ENCODE measurements at places on chromosomes 7 and 10.

- DNase-seq: peak; percentile 74
Measured at GRCh38 chr10:119750391-119751230, 24.8 kb downstream of the INPP5F start.

- peak; percentile 74 for DNase-seq
Measured at GRCh38 chr10:31204090-31204489, 114.9 kb upstream of the ZEB1 start.

GRCh38 chr10:511101-511848 lies 178.2 kb downstream of the DIP2C start:
- peak; percentile 89 for DNase-seq

DNA sequence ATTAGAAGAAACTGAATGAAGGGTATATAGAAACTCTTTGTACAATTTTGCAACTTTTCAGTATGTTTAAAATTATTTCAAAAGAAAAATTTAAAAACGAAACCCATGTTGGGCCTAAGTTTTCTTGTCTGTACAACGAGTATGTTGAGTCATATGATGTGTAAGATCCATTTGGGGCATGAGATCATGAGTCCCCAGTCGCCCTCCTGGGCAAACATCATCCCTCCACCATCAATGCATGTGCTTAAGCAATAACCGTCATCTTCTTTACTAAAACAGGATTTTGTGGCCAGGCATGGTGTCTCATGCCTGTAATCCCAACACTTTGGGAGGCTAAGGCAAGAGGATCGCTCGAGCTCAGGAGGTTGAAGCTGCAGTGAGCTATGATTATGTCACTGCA lies 54.2 kb upstream of the CDCA7L start:
- peak; percentile 14 for DNase-seq

DNA sequence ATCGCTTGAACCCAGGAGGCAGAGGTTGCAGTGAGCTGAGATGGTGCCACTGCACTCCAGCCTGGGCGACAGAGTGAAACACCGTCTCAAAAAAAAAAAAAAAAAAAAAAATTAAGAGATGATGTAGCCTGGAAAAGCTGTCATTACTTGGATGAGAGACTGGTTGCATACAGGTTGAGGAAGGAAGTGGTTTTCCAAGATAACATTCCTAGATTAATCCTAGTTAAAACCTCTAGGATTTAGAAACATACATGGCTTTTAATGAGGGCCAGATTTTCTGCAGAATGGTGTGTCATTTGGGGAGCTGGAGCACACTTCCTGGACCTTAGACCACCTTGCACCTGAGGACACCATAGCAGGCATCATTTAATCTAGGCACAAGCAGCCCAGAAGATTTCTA lies 17.8 kb downstream of the VWA2 start:
- peak; percentile 50 for DNase-seq

DNA sequence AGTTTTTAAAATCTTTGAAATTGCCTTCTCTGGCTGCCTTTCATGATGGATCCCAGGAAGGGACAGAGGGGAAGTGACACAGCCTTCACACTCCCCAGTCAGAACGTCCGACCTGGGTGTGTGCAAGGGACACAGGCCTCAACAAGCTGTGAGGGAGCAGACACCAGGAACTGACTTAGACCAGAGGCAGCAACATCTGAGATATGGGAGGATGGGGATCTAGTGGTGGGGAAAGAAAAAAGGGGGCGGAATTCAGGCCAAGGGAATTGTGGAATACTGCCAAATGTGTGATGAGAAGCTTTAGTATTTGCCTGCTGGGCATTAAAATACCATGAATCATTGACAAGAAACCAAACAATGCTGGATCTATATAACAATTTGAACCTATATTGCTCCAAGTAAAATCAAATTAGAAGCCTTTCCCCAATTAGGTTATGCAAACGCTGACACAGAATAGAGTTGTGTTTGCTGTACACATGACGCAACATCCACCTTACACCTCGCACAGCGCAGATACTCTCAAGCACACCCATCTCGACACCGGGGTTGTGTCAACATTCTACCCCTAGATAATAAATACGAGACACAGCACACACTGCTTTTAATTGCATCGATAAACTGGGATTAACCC lies 17.2 kb upstream of the MNX1 start:
- no peak for DNase-seq

- DNase-seq: no peak
Measured at GRCh38 chr7:77885155-77885554, 86.6 kb downstream of the PHTF2 start.

DNA sequence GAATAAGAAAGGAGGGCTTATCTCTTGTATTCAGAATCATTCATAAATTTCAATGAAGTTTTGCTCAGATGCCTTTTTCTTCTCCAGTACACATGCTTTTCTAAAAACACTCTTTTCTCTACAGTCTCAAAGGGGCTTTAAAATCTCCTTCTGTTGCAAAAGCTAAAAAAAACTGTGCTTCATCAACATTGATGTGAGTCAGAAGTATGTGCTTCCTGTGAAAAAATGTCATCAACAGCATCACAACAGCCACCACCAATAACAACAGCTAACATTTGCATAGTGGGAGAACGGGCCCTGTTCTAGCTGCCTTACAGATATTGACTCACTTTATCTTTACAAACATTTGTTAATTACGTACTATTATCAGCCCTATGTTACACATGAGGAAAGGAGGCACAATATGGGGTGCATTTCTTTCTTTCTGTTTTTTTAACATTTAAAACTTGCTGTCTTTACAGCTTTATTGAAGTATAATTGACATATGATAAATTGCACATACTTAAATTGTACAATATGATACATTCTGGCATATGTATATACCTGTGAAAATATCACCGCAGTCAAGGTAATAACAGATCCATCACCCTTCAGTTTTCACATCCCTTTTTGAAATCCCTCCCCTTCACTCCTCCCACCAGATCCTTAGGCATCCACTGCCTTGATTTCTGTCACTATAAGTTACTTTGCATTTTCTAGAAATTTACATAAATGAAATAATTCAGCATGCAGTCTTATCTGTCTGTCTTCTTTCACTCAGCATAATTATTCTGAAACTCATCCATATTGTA lies 1605.4 kb upstream of the LRRTM3 start:
- peak; percentile 15 for DNase-seq

DNA sequence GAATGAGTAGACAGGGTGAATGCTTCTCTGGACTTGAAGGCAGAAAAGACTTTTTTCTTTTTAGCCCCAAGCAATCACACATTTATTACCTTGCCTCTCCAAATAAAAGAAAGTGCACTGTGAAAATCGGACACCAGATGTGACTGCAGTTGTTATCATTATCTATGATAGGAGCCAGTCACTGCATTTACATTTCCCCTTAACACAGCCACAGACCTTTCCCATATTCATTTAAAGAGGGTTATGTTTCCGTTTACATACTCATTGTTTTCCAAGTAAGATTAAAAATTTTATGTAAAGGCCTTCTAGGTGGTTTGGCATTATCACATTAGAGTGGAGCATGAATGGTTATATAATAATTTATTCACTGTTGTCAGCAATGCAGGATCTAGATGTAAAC lies 586.8 kb downstream of the SORCS1 start:
- no peak for DNase-seq

DNA sequence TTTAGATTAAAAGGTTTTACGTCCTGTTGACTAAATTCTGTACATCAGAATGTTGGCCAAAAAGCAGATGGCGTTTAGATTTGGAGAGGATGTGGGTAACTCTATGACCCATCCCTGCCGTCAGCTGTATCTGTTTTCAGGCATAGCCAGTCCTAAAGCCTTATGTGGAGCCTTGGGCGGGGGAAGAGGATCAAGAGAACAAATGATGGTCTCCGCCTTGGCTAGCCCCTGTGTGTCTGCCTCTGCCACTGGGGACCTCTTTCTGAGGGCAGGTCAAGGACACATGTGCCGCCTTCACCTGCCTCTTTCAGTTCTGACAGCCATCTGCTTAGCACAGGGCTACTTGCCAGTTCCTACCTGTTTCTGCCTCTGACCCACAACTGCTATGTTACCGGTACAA lies 24.1 kb downstream of the PDSS1 start:
- DNase-seq: no peak

- no peak for DNase-seq
Measured at GRCh38 chr7:55381696-55382095, 16.6 kb downstream of the LANCL2 start.

DNA sequence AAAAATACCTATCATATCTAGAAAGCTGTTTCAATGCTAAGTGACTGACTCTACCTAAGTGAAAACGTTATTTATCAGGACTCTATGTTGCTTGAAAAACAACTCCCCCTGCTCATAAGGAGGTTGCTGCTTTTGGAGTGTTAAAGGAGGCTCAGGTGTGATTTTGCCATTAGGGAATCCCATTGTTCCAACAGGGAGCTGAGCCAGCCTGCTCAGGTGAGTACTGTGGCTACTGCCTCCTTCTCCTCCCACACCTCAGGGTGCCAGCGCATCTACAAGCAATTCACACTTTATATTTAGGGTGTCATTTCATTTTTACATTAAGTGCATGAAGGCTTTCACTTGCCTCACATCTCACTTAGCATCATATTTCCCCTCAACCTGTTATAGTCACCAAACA lies 84.7 kb downstream of the SEM1 start:
- no peak for DNase-seq

- peak; percentile 9 for DNase-seq
Measured at GRCh38 chr10:50610368-50610767, 13.4 kb downstream of the SGMS1 start.

DNA sequence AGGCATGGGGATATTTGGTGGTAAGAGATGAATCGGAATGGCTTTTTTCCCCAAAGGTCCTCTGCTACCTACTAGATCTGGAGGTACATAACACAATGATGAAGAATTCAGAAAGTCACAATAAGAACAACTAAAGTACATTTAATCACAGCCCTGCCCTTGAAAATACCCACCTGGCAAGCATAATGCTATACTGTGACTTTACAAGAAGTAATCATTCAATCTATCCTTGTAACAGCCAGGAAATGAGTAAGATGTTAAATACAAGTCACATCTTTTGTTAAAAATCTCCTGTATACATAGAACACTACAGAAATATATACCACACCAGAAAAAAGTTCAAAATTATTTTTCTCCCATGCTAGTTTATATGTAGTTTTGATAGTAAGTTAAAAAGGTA lies 108.3 kb upstream of the ABCB5 start:
- no peak for DNase-seq

- DNase-seq: no peak
Measured at GRCh38 chr7:25569765-25570164, 341.5 kb upstream of the NPVF start.

- DNase-seq: peak; percentile 22
Measured at GRCh38 chr7:120170834-120171233, 102.1 kb upstream of the KCND2 start.

GRCh38 chr10:121519901-121520493 lies 78.2 kb downstream of the FGFR2 start:
- no peak for DNase-seq

GRCh38 chr7:148664324-148664723 lies 34.4 kb upstream of the CUL1 start:
- DNase-seq: peak; percentile 37

- no peak for DNase-seq
Measured at GRCh38 chr10:30528429-30528786, 94.4 kb downstream of the MAP3K8 start.

- no peak for DNase-seq
Measured at GRCh38 chr7:143384661-143385631, 3.8 kb downstream of the ZYX start.

DNA sequence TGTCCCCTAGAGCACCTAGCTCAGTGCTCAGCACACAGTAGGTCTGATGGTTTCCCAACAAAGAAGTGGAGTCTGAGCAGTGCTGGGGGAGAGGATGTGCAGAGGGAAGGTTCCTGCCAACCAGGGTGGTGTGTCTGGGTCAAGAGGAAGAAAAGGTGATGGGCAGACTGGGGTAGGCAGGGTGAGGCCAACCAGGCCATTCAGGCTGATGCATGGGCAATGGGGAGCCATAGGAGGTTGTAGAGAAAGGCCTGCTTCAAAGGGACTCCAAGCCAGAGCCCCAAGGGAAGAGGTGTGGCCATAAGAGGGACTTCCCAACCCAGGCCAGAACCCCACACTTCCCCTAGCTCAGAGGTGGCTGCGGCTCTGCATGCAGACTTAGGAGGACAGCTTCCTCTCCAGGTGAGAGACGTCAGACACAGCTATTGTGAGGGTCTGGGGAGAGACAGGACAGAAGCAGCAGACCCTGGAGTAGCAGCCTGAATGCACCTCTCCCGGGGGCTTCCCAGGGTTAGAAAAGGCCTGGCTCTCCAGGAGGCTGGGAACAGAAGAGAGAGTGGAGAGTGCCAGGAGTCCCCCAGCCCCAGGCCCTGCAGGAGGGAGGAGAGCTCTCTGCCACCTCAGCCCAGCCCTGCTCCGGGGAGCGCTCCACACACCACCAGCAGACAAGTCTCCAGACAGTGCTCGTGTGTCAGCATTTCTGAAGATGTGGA lies 87.4 kb upstream of the ZMIZ1 start:
- no peak for DNase-seq

DNA sequence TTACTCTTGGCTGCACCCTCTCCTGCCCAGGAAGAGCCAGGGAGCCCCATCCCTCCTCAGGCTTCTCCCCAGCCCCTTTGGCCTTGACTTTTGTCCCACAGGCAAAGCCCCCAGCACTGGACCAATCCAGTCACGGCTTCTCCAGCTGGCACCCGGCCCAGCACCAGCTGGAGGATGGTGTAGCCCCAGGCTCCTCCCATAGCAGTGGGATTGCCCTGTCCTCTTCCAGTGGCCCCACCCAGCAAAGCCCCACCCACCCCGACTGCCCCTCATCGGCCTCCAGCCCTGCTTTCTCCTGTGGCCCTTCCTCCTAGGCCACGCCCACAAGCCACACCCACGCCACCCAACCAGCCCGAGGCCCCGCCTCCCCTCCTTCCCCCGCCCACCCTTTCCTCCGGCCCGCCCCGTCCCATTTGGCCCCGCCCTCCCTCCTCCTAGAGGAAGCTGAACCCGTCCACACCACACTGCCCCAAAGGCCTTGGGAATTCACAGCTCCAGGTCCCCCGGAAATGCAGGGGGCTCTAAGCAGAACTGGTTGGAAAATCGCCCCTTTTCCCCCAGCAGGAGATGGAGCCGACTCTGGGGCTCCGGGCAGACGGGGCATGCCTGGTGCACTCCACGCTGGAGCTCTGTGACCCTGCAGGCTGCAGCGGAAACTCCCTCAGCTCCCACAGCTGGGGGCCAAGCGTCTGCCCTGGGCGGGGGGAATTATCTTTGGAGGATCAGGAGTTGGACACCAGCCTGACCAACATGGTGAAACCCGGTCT lies 25.2 kb downstream of the GET4 start:
- peak; percentile 85 for DNase-seq
